Stimulated activated CD4-positive, alpha-beta T cell treated with anti-CD3 and anti-CD28 coated beads, Interleukin-1b, Interleukin-23, amount 100 ng/mL, for 1 hour (primary cell): ENCODE measurements at places on chromosomes 13 and 19.
A peak's percentile ranks its signal among the peaks of the same experiment; 100 is the strongest.

GRCh38 chr19:18208098-18208951 lies 4.5 kb upstream of the RAB3A start:
- no peak for DNase-seq

- no peak for DNase-seq
These were observed 322.8 kb downstream of the UQCRFS1 start for GRCh38 chr19:28889941-28890670.

DNA sequence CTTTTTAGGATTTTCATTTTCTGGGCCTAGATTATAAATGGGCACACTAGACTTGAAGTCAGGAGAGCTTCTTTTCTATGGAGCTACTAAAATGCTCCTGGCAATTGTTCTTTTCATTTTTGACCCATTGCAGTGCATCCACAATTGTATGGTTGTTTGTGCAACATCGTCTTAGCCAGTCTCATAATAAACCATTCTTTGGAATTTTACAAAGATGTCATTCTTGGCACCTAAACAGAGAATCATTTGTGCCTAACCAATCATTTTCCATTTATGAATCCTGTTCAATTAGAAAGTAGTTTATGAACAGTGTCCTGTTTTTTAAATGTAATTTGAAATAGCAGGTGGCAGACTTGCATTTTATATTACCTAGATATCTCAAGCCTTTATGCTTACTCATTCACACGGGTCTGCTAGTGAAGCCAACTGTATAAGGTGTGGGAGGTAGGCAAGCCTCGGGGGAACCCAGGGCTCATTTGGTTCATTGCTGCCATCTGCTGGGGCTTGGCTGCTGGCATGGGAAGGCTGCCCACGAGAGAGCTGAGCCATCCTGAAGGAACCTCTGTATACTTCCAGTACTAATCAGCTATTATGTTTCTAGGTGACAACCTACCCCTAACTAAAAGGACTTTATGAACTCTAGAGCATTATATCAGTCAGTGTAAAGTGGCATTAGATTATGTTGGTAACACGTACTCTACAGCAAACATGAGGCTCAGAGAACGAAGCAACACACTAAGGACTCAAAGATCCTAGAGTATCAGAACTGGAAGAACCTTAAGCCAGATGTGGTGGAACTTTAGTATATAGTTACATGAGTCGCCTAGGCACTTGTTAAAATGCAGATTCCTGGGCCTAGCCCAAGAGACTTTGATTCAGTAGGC lies 60.0 kb downstream of the TPT1 start:
- DNase-seq = peak; percentile 37

DNA sequence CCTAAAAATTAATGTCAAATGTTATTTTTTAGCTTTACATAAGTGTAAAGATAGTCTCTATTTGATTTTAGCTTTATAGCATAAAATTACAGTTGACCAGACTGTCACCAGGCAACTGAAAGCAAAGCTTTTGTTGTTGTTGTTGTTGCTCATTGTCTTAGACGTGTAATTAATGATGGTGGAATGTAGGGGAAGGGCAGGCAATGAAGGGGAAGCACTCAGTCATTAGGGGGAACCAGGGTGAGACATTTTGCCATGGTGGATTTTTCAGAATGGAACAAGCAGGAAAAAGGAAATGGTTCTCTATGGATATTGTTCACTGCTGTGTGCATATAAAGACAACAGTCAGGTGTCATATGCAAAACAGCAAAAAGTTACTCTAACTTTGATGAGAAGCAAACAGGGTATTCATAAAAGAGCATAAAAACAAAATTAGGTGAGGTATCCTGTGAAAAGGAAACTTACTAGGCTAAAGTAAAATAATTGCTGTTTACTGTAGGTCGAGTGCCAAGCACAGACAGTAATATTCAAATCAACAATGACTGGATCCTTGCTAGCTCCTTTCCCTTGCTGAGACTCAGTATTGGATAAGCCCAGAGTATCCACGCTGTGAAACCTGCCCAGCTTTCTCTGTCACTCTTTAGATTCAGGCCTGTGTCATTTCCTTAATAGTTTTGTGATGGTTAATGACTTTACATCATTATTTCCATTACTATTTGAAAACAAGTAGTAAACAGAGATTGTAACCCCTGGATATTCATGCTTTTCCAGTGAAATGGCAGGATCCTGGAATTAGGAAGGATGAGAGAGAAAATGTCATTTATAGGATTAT lies 110.5 kb downstream of the LRCH1 start:
- no peak for DNase-seq

DNA sequence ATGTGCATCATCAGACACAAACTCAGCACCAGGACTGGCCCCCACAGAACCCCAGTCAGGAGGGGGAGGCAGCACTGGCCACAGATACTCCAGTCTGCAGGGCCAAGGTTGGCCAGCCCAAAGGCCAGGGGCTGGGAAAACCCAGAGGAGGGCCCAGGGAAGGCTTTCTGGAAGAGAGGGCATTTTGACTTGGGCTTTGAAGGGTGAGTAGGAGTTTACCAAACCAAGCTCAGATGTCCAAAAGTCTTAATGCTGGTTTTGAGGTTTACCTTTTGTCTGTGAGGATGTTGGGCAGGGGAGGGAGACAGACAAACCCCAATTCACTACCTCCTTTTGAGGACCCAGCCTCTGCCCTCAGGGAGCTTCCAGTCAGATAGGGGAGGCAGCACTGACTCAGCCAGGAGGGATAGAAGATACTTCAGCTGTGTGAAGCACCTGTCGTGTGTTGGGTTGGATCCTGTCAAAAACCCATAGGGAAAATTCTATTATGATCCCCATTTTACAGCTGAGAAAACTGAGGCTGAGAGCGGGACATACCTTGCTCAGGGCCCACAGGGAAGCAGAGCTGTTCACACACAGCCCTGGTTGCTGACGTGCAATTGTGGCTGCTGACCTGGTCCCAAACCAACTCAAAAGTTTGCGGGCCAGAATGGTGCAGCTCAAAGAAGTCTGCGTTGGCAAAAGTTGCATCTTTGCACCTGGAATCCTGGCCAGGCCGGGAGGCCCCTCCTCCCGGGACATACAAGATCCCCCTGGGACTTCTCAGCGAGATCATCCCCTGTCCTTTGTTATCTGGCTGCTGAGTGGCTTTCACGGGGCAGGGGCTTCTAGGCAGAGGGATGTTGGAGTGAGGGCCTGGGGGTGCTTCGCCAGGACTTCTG lies 13.1 kb downstream of the CILP2 start:
- no peak for DNase-seq

GRCh38 chr13:99057310-99057975 lies 79.6 kb upstream of the DOCK9 start:
- no peak for DNase-seq

DNA sequence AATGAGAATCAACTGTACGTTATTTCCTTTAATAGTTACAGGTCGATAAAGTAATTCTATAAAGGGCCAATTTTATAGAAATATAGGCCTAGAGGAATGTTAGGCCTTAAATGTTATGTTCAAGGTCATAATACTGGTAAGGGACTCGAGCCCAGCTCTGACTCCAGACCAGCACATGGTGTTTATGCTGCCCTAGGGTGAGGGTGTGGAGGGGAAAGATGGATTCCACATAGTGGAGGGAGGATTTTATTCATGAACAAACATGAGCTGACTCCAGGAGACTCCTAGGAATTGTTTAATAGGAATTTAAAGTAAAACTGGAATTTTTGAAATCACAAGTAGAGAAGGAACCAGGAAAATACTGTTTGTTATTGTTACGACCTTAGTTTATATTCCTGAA lies 139.9 kb downstream of the LACC1 start:
- DNase-seq = no peak

DNA sequence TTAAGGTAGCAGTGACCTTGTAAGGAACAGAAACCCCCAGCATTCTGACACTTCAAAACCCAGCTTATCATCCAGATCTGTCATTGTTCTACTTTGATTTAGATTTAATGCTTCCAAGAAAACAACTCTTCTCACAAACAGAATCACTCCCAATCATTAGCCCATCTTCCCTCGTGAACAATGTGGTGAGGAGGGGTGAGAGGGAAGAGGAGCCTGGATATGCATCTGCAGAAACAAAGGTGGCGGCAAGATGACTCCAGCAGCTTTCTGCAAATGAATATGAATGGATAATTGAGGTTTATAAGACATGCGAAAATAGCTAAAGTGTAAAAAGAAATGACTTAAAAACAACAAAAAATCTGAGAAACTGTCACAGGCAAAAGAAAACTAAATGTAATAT lies 859.9 kb upstream of the SLC10A2 start:
- no peak for DNase-seq

DNA sequence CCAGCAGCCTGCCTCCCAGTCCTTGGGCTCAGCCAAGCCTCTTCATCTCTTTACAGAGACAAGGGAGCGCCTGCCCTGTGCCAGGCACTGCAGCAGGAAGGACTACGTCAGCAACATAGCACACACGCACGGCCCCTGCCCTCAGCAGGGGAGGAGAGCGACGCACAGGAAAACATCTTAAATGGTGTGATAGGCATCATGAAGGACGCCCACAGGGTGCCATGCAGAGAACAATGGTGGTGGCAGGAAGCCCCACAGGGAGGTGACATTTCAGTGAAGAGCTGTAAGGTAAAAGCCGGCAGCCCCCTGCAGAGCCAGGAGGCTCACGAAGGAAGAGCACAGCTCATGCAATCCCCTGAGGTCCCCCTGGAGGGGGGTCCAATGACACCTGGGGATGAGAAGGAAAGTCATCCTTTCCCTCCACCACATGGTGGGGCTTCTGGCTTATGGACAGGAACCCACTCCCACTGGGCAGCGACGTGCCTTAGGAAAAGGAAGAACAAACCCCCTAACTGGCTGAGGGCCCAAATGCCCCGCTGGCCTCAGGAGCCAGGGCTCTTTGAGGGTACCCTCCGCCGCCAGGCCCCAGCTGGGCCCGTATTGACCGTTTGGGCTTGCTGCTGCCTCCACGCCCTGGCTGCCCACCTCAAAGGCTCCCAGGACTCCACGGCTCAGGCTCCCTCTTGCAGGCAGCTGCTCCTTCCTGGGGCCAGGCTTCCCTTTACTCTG lies 37.3 kb upstream of the C13orf42 start:
- DNase-seq = no peak

- DNase-seq = no peak
These were observed 264.4 kb downstream of the DCLK1 start for GRCh38 chr13:35866801-35867200.

GRCh38 chr19:27779954-27780353 lies 1433.0 kb downstream of the UQCRFS1 start:
- DNase-seq = no peak

DNA sequence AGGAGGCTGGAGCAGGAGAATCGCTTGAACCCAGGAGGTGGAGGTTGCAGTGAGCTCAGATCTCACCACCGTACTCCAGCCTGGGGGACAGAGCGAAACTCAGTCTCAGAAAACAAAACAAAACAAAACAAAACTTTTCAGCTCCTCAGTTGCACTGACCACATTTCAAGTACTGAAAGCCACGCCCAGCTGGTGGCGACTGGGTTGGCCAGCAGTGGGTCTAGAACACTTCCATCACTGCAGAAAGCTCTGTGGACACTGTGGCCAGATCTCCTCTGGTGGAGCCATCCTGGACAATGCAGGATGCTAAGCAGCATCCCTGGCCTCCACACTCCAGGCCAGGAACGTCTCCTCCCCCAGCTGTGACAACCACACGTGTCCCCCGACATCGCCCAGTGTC lies 21.1 kb downstream of the TLE2 start:
- DNase-seq = no peak

GRCh38 chr13:32021785-32022184 lies 9.8 kb upstream of the FRY start:
- no peak for DNase-seq

GRCh38 chr13:99269627-99270241 lies 11.6 kb upstream of the GPR18 start:
- no peak for DNase-seq

GRCh38 chr19:10817291-10818038 lies 18.5 kb downstream of the TMED1 start:
- no peak for DNase-seq

DNA sequence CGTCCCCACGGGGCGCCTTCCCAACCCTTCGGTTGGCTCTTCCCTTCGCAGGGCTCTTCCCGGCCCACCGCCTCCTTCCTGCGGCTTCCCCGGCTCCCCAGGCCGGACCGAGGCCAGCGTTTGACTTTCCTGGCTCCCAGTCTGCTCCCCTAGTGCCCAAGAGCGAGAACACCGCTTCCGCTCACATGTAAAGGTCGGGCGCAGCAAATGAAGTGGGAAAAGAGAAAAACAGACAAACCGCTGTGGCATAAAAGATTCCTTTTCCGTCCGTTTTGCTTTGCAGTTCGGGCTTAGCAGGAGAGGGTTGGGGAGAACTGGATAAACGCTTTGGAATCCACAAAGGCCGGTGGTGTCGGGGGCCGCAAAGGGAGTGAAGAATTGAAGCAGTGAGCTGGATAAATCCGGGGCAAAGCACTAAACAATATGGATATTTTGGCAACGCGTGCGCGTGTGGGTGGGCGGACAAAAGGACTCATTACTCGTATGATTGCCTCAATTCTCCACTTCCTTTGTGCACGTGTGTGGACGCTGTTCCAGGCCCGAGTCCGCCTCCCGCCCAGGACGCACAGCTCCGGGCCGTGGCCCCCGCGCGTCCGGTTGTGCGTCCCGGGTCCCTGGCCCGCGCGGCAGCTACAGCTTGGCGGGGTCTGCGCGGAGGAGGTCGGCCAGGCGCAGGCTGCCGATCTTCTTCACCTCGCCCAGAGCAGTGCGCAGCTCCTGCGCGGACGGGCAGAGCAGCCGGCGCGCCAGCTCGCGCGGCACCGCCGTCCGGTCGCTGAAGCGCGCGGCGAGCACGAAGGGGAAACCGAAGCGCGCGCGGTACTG lies 8.6 kb upstream of the CDX2 start:
- DNase-seq = no peak

DNA sequence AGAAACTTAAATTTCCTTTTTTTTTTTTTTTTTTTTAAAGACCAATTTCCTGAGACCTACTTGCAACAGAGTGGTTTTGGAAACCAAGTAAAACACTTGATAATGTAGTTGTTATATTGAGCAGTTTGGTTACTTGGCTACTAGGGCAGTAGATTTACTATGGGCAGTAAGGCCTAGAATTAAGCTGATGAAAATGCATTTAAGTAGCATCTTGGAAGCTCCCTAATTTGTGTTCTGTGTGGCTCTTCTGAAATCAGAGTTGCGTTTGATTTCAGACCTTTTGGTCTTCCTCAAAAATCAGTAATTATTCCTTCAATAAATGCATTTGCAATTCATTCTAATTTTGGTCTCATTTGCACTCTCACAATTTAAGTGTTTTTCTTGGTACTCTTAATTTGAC lies 810 bp downstream of the GPR180 start:
- DNase-seq = no peak

GRCh38 chr19:9054765-9055164 lies 32.1 kb upstream of the OR1M1 start:
- no peak for DNase-seq

GRCh38 chr13:44146138-44146537 lies 227.5 kb upstream of the SERP2 start:
- no peak for DNase-seq

DNA sequence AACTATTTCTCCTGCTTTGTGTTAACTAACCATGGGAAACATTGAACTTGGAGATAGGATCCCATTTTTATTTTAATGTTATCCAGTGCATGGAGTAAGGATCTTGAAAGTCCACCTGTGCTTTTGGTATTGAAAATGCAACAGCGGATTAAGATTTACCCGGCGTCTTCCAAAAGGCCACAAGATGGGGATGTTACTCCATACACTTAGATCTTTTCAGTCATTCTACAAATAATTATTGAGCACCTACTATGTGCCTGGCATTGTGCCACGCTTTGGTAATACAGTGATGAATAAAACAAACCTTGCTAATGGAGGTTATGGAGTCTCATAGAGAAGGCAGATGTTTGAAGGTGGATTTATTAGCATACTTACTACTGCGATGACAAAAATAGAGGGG lies 56.9 kb downstream of the RFC3 start:
- DNase-seq = no peak

GRCh38 chr13:104143760-104144416 lies 1077.7 kb upstream of the SLC10A2 start:
- no peak for DNase-seq
